Activated naive CD4-positive, alpha-beta T cell treated with Interleukin-2 at 50 U/mL for 16 hours (primary cell): ENCODE measurements at places on chromosomes 3 and 15.

DNA sequence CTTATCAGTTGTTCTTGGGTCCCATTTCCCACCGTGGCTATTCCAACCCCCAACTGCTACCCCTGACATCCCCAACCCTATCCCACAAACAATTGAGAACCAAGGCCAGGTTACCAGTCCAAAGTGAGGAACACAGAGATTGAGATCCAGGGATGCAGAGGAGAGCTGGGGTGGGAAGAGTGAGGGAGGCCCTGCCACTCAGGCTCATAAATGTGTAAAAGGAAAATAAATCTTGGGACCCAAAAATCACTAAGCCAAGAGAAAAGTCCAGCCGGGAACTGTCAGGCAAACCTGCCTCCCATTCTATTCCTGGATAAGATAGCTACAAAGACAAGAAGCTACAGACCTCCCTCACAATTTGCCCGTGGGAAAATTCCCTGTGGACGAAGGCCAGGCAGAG, 101.1 kb upstream of the DLG1 start:
- DNase-seq: no peak

GRCh38 chr15:40344217-40344616, 3.5 kb upstream of the CCDC9B start:
- DNase-seq: no peak

DNA sequence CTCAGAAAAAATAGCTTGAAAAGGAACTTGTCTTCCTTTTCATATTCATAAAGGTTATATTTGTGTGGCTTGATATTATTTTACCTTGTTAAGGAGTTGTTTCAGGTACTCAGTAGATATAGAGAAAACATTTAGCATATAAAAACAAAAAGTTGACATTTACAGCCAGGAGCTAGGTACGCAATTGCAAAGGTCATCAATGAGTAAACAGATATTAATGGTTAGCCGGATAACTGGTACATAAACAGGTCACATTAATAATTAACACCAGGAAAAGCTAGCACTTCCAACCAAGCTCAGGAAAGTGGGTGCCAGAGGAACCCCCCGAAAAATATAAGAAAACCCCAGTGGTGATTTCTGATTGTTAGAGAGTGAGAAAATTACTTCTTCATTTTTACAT, 146.6 kb upstream of the NR2F2 start:
- DNase-seq: no peak

DNA sequence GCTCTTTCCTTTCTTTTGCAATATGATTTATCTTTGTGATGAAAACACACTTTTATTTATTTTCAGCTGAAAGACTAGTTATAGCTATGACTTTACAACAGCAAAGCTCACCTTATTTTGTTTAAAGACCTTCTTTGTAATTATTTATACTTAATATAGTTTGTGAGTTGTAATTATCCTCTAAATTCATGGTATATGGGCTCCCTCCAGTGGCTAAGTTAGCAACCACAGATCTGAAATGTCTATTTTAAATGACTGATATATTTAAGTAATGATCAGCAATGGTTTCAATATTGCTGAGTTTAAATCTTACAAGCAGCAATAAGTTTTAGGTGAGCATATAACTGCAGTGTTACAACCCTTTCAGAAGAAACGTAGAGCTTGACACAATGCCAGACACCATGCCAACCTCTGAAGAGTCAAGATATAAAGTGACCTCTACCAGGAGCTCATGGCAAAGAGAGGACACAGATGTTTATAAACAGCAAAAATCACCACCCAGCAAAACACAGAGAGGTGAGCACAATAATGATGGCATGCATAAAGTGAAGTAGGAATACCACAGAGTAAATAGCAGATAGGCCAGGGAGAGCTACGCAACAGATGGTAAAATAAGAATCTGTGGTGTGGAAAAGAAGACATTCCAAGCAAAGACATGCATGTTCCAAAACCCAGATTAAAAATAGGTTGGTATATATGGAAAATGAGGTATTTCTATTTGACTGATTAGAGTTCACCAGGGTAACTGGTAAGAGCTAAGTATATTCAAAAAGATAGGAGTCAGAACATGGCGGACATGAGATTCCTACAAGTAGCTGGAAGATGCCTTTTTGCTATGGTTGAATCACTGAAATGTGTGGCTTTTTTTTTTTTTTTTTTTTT, 143.7 kb upstream of the ZNF385D start:
- no peak for DNase-seq

GRCh38 chr3:36303286-36303685, 77.0 kb upstream of the STAC start:
- no peak for DNase-seq

- no peak for DNase-seq
Measured at GRCh38 chr15:100454148-100454547, 74.6 kb downstream of the CERS3 start.

GRCh38 chr15:59244337-59244736, 37.7 kb downstream of the LDHAL6B start:
- DNase-seq: no peak

GRCh38 chr3:12916159-12916558, 74.8 kb upstream of the RPL32 start:
- peak; percentile 13 for DNase-seq

DNA sequence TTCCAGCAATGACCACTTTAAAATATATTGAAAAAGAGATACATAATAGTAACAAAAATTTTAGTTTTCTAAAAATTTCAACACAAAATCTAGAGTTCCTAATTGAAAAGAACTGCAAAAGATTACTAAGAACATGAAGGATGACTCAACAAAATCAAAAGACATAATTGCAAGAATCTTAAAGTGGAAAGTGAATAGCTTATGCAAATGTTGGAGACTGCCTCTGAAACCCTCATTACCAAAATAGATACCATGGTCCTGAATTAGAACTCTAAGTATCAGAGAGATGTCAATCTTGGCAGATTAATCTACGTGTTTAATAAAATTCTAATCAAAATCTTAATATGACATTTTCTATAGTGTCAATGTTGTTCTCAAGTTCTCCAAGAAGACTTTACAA, 60.7 kb upstream of the SGO1 start:
- no peak for DNase-seq

DNA sequence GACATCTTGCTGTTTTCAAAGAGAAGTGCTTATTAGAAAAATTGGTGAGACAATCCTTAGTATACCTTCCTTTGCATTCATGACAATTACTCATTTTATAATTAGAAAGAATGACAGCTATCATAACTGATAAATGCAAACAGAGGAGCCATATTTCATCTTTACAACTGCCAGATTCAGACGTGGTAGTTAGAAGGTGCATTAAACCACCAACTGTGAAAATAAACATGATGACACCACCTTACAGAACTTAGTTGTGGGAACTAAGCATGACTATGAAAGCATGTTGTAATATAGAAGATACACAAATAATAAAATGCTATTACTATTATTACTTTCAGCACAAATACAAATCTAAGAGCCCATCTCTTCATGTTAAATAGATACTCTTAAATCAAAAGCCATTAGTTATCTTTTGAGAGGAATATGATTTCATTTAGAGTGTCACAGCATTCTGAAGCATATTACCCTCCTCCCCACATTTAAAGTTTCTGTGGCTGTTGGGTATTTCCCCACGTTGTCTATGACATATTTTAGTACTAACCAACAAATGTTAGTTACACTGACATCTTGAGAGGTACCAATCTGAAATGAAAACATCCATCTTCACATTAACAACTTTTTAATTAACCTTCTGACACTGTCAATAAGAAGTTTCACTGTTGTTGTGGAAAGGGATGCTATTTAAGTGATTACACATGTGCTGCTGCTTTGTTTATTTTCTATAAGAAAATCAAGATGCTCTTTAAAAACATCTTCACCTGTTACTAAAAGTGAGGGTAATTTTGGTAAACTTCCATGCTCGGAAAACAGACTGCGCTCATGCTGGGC, 163.8 kb downstream of the LSAMP start:
- no peak for DNase-seq

DNA sequence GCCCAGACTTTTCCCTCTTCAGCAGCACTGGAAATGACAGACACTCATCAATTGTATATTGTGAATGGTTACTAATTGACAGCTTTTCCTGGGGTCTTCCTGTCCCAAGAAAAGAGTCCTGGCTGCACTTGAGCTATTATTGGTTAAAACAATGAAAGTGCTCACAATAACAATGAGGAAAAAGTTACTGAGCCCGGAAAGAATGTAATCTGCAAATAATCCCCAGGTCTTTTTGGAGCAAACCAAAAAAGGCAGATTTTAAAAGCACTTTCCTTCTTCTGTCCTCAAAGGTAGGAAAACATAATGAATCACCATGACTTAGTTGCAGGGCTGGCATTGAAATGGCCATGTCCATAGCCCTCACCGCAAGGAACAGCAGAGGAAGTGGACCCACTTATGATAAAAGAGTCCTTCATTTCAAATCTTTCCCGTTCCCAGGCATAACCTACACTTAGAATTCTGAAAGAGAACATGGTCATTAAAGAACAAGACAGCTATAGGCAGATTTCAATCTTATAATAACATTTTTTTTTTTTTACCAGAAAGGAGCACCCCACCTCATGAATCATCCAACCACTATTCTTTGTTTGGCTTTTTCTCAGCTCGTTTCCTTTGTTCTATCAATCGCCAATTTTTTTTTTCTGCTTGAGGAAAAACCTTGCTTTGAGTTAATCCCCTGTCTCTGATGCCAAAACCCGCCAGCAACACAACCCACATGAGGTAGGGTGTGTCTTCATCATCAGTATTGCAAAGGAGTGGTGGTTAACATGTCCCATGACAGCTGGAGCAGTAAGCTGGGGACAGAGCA, 35.5 kb upstream of the ATP1B3 start:
- DNase-seq: no peak

DNA sequence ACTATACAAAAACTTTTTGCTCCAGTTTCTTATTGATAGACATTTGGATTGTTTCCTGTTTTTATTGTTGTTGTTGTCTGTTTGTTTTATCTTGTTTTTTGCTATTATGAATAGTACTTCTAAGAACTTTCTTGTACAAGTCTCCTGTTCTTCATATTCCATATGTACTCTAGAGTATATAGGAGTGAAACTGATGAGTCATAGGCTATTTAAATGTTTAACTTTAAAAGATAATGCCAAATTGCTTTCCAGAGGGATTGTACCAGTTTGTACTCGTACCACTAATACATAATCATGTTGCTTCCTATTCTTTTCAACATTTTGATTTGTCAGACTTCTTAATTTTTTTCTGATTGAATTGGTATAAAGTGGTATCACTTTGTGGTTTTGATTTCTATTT, 19.6 kb downstream of the LRRC49 start:
- DNase-seq: no peak

- no peak for DNase-seq
Measured at GRCh38 chr3:131223373-131224289, 157.9 kb upstream of the NUDT16 start.

DNA sequence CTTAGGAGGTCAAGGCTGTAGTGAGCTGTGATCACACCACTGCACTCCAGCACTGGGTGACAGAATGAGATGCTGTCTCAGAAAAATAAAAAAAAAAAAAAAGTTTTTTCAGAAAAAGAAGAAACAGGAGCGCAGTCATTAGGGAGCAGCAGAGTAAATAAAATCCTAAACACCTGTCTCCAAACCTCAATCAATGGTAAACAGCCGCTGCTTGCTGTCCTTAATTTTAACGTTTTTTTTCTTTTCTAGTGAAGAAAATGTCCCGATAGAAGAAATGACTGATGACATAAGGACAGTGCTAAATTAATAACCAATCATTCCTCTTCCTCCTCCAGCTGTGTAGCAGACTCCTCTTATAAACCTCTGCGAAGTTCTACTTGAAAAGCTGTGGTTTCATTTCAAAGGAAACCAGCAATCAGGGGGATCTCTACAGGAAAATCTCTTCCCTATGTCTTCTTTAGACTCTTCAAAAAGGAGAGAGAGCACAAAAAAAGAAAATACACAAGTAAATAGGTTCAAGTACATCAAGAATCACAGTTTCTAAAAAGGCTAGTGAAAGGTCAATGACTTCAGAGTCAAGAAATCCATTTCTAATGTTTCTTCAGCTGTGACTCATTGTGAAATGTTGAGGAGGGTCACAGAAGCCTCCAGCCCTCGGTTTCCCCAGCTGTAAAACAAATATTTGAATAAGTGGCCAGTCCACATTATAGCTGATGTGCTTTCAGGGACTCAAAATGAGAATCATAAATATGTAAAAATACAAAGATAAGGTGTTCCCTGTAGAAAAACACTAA, 127.6 kb downstream of the TMCO5A start:
- DNase-seq: no peak

GRCh38 chr3:32764481-32764880, 53.3 kb upstream of the TRIM71 start:
- no peak for DNase-seq

GRCh38 chr3:136671921-136672320, 80.3 kb downstream of the STAG1 start:
- no peak for DNase-seq

DNA sequence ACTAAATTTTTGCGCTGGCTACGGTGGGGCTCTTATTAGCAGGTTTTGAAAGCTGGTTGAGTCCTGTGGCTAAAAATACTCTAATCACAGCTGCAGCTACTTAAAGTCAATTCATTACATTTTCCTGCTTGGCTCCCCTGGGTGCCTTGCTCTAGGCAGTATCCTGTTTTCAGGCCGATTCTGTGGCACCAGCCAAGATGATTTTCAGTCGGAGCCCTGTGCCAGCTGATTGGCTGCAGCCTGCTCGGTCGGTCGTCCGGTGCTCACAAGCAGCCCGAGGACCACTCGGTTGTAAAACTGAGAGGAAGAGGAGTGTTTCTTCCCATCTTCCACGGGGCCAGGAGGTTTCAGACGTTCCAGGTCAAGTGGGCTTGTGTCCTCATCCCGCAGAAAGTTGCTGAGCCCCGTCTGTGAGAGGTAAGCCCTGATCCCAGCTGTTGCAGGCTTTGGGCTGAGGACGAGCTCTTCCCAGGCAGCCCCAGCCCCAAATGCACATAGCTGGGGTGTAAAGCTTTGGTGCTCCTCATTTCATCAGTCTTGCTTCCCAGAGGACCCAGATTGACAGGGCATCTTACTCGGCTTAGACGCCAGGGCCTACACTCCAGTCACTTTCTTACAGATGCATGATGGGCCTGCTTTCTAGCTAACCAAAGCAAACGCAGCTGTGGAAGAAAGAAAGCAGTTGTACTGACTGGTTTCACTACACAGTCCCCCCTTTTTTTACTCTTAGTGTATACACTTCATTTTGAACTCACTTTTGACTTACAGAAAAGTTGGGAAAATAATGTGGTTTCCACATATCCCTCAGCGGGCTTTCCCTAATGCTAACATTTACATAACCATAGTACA, 15.9 kb downstream of the LYSMD4 start:
- no peak for DNase-seq

GRCh38 chr3:47571391-47572175, 7.1 kb downstream of the CSPG5 start:
- no peak for DNase-seq

- no peak for DNase-seq
Measured at GRCh38 chr3:116059421-116060096, 385.7 kb downstream of the LSAMP start.

GRCh38 chr3:154247806-154248415, 76.4 kb downstream of the DHX36 start:
- DNase-seq: no peak
